Hematopoietic multipotent progenitor cell treated with erythropoietin and hydrocortisone succinate and interleukin-3 and kit ligand, for 6 days (in vitro differentiated cells): ENCODE measurements at places on chromosomes 12 and 14.
A peak's percentile ranks its signal among the peaks of the same experiment; 100 is the strongest.

GRCh38 chr12:40921563-40922163 lies 229.4 kb downstream of the CNTN1 start:
- DNase-seq: peak; percentile 55

DNA sequence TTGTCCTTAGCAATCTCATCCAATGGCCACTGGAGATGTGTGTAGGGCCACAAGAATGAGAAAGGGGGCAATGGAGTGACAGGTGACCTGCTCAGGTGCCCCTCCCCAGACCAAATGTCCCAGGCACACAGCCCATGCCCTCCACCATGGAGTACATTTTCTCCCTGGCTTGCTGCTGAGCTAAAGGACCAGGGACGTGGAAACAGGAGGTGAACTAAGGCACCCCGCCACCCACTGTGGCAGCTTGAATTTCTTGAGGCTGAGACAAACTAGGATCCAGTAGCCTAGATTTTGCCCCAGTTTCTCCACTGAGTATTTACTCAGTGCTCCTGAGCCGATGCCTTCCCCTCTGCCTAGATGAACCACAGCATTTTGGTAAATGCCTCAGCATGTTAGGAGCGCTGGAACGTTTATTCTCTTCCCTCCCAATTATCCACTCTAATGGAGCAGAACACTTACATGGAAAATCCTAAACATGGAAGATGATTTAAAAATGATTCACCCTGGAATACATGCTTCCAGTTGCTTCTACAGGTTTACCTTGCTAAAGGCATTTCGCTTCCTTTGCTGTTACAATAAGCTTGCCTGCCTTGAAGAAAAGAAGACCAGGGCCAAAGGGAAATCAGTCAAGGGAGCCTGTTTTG lies 198.0 kb downstream of the ZFP36L1 start:
- no peak for DNase-seq

DNA sequence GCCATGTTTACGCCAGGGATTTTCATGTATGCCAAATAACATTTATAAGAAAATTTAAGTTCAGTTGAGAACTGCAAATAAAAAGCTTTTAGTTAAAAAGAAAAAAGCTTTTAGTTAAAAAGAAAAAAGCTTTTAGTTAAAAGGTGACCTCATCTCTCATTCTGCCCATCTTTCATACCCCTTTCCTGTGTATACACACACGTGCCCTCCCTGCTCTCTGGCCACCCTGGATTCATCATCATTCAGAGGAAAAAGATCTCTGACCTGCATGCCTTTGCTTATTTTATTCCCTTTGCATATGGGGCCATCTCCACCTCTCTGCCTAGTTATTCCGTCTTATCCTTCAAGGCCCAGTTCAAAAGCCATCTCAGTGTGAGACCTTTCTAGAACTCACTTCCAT lies 38.1 kb upstream of the CDK17 start:
- DNase-seq: no peak

GRCh38 chr12:92337128-92337527 lies 191.5 kb upstream of the BTG1 start:
- no peak for DNase-seq

DNA sequence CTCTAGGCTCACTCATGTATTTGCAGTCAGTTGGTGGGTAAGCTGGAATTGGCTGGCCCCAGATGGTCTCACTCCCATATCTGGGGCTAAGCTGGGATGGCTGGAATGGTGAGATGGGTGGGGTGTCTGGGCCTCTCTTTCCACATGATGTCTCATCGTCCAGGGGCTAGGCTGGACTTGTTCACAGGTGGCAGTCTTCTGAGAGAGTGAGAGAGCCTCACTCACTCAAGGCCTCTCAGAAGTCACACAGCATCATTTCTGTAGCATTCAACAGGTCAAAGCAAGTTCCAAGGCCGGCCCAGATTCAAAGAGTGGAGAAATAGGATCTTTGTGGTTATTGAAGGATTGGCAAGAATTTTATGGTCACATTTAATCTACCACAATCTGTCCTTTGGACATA lies 102.7 kb downstream of the UNC79 start:
- DNase-seq: no peak
